ENCODE measurements at places on chromosomes 6 and 20.
A peak's percentile ranks its signal among the peaks of the same experiment; 100 is the strongest.

DNA sequence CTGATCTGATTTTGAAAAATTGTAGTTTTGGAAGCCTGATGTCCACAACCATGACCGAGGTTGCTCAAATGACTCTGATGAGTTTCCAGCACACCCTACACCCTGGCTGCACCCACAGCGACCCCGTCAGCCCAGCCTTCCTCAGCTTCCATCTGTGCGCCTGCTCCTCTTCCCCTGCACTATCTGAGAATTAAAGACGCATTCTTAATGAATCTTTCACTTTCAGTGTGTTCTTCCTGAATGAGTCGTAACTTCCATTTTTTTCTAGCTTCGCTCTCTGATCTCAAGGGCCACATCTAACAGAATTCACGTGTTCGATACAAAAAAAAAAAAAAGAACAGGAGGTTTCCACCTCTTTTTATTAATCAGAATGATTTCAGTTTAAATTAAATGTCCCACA is 21.3 kb upstream of the RREB1 start:
- no peak for DNase-seq

DNA sequence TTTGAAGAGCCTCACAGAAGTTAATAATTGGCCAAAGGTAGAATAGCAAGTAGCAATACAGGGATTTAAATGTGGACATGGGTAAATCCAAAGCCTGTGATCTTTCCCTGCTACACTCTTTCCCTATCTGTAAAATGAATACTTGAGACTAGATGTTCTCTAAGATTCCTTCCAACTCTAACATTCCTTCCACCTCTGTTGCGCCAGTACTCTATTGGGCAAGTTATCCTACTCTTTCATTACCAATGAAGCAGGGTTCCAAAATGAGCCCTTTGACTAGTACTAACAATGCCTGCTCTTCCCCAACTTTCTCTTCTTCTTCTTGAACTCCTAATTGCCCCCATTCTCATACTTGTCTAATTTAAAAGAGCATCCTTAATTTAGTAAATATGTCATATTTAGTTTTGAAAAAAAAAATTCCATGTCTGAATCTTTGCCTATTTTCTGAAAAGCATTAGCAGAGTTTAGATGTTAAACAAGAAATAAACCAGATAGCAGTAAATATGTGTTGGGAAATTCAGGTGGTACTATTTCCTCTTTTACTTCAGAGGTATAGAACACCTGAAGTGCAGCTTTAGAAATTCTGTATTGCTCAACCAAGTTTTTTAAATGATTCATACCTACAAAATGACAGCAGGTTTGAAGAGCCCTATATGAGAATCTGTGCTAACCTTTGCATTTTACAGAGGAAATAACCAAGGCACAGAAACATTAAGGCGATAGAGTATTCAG is 35.1 kb upstream of the RSPO3 start:
- no peak for DNase-seq

- DNase-seq, result no peak
Observed at GRCh38 chr20:4051413-4052138, 36.2 kb upstream of the RNF24 start.

- DNase-seq, result no peak
Observed at GRCh38 chr6:133368664-133369063, 127.5 kb downstream of the EYA4 start.

DNA sequence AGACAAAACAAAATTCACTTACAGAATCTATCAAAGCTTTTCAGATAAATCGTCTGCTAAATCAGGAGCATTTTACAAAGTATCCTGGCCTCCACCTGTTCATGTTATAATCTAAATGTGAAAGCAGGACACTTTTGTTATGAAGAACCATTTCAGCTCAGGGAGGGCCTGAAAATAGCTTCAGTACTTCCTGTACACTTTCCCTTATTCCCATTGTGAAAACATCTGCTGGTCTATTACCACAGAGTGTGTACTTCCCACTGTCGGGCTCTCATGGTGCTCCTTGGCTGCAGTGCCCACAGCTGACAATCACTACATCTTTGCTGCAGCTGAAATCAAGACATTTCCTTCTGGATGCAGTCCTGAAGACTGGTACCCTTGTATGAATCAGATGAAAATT is 128.1 kb downstream of the OPRM1 start:
- no peak for DNase-seq

GRCh38 chr6:42104804-42105125 is 37.7 kb downstream of the C6orf132 start:
- DNase-seq, result no peak

DNA sequence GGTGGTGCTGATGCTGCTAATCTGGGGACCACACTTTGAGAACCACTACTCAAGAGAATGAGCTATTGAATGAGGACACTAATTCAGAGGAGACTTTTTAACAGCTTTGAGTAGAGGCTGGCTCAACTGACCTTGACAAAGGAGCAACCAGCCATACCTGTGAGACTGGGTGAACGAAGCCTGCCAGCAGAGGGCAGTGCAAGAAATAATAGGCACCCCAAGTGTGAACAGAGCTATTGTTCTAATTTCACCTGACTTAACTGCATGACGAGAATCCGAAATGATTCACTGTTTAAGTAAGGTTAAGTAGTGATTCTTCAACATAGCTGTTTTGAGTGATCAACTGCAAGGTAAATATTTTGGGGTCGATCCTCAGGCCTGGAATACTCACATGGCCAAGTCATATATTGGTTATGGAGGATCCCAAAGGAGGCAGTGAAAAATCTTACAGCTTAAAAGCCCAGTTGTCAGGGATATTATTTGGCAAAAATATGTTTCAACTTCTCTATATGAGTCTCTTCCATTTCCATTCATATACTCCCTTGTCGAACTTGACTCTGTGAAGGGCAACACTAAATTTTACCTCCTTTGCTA is 550.5 kb upstream of the MARCKS start:
- peak; percentile 3 for DNase-seq

GRCh38 chr6:142929751-142930358 is 15.1 kb downstream of the HIVEP2 start:
- DNase-seq, result no peak

- no peak for DNase-seq
Observed at GRCh38 chr6:168313431-168314011, 6.1 kb downstream of the DACT2 start.

DNA sequence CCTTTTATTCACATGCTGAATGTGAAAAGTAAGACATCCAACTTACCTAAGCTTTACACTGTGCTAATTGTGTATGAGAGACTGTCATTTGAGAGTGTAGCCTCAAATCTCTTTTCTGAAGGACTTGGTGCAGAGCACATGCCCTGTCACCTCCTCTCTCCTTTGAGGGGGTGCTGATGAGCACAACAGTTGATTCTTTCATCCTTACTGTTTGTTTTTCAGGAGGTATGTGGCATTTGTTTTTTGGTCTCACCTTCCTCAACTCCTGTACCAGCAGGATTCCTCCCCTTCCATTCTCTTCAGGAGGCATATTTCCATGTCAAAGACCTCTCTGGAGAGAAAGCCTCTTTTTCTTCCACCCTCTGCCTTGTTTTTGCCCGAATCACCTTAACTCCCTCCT is 252.6 kb upstream of the CITED2 start:
- DNase-seq, result no peak

GRCh38 chr6:14622085-14622484 is 504.5 kb downstream of the CD83 start:
- no peak for DNase-seq

- DNase-seq, result no peak
Observed at GRCh38 chr6:163159110-163159509, 255.4 kb upstream of the QKI start.

GRCh38 chr6:136791296-136792094 is 782 bp downstream of the MAP3K5 start:
- peak; percentile 55 for DNase-seq

DNA sequence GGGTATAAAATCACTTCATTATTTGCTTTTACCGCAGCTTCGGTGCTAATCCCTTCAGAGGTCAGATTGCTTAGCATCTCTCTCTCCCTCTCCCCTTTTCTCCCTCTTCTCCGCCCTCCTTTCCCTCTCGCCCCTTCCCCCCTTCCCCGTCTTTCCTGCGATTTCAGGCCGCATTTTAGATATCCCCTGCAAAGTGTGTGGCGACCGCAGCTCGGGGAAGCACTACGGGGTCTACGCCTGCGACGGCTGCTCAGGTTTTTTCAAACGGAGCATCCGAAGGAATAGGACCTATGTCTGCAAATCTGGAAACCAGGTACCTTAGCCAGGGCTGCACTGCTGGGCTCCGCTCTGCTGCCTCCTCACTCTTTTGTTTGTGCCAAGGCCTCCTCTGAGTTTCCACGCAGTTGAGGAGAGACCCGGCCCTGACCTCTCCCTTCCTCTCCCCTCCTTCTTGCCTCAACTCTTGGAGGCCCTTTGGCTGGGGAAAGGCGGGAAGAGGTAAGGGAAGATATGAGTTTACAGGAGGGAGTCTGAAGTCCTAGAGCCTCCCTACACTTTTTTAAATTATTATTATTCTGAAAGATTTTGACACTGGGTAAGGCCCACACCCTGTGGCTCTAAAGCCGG is 5.6 kb downstream of the NR2E1 start:
- no peak for DNase-seq

DNA sequence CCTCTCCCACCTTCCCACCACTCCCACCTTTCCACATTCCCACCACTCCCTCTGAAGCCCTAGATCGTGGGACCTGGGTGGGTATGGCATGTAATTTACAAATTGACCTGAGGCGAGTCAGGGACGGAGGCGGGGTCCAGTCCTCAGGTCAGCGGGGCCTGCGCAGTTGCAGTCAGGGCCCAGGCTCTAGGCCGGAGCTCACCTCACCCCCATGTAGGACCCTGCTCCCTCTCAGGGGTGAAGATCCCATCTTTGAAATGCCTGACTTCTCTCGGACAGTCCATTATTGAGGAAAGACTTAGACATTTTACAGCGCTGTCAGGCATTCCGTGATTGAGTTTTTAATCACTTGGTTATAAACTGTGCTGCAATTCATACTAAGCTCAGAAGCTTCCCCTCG is 10.5 kb downstream of the THBS2 start:
- DNase-seq, result no peak

DNA sequence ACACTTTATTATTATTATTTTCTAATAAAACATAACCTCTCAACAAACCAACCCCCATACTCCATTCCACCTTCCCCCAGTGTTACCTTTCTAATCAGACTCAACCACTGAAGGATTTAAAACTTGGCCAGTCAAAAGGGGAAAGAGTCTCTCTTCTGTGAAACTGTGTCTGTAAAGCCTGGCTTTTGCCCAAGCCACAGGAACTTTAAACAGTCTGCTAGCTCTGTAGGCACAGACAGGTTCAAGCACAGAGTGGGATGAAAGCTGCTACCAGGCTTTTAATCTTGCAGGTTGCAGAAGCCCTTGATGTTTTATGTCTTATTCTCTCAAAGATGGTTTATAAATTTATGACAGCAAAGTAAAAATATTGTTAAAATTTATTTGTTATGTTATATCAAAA is 585.7 kb downstream of the TENT5A start:
- no peak for DNase-seq

GRCh38 chr20:37376791-37377190 is 30.9 kb downstream of the SRC start:
- no peak for DNase-seq

DNA sequence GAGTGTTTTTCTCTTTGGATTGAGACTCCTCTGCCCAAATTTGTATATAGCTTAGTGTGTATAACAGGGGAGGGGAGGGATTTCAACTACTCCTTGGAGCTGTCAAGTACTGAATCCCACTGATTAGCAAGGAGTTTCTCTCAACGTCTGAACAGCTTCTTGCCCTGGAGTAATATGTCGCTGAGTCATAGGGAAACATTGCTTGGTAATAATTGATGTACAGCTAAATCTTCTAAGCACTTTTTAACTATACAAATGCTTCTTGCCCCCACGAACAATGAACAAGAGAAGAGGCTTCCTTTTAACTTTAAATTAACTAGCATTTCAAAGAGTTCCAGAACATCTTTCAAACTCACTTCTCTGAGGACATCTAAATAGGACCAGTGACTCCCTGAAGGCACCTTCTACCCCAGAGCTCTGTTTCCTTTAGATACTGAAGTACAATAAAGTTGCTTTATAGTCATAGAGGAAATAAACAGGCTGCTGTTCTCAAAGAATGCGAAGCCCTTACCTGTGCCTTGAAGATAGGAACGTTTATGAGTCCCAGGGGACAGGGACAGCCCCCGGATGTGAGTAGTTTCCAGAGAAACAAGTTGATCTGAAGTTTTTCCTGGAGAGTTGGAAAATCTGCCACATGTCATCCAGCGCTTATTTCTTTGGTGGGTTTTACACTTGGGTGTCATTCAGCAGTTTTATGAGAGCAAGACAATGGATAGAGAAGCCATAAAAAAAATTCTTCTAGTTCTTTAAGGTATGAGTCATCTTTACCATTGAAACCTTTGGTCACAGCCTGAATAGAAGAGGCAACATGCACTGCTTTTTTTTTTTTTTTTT is 462.5 kb upstream of the BTBD3 start:
- no peak for DNase-seq

DNA sequence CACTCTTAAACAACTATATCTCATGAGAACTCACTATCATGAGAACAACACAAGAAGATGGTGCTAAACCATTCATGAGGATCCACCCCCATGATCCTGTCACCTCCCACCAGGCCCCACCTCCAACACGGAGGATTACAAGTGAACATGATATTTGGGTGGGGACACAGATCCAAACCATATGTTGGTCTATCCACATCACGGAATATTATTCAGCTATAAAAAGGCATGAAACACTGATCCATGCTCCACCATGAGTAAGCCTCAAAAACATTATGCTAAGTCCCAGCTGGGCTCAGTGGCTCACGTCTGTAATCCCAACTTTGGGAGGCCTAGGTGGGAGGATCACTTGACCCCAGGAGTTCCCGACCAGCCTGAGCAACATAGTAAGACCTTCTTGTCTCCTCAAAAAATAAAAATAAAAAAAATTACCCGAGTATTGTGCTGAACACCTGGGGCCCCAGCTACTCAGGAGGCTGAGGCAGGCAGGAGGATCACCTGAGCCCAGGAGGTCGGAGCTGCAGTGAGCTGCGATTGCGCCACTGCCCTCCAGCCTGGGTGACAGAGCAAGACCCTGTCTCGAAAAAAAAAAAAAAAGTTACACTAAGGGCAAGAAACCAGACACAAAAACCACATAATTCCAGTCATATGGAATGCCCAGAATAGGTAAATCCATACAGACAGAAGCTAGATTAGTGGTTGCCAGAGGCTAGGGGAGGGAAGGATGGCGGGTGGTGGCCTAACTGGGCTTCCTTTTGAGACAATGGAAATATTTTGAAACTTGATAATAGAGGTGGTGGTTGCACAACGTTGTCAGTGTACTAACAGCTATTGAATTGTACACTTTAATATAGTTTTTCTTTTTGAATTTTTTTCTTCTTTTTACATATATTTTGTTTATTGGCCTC is 43.1 kb downstream of the ZNF217 start:
- no peak for DNase-seq

GRCh38 chr20:43055181-43055884 is 134.4 kb downstream of the PTPRT start:
- no peak for DNase-seq

GRCh38 chr20:33830371-33830770 is 19.2 kb downstream of the CHMP4B start:
- no peak for DNase-seq

All from KG1 (cell line).